CD8-positive, alpha-beta memory T cell (primary cell): ENCODE measurements at places on chromosomes 2 and 18. TPM values are rescaled to one million over a fixed set of nuclear protein-coding genes. Genes with fewer than 3 reads are reported as not detected.

- no peak overlapping the region for H3K27ac ChIP-seq
- no peak for DNase-seq
- H3K4me3 ChIP-seq = no peak overlapping the region
- H3K4me1 ChIP-seq = no peaks in the 10 kb centered on the region
Measured at GRCh38 chr18:14937271-14937670, 189.3 kb downstream of the ANKRD30B start.

- no peaks in the 10 kb centered on the region for H3K36me3 ChIP-seq
- H3K27me3 ChIP-seq = no peaks in the 10 kb centered on the region
- H3K27ac ChIP-seq = no peak overlapping the region
Measured at GRCh38 chr18:9090578-9090977, 11.9 kb upstream of the NDUFV2 start.

TANK gene
- 75.5 TPM for total RNA-seq

DNA sequence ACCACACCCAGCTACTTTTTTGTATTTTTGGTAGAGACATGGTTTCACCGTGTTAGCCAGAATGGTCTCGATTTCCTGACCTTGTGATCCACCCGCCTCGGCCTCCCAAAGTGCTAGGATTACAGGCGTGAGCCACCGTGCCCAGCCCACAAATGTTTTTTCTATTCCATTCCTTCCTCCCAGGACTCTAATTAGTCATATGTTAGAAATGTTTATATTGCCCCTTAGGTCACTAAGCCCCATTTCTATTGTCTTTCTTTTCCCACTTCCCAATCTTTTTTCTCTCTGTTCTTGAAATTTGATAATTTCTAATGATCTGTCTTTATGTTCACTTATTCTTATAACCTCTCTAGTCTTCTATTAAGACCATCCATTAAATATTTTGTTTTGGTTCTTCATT lies 31.3 kb upstream of the CDCA7 start:
- no peaks in the 10 kb centered on the region for H3K27me3 ChIP-seq
- no peak overlapping the region for H3K4me3 ChIP-seq
- H3K4me1 ChIP-seq = no peaks in the 10 kb centered on the region
- no peak overlapping the region for H3K27ac ChIP-seq
- DNase-seq = no peak

GRCh38 chr2:168343586-168343985 lies 96.2 kb upstream of the STK39 start:
- no peak overlapping the region for H3K4me3 ChIP-seq
- H3K36me3 ChIP-seq = no peaks in the 10 kb centered on the region
- DNase-seq = no peak
- H3K27me3 ChIP-seq = no peaks in the 10 kb centered on the region
- H3K4me1 ChIP-seq = peaks cover 5% of the 10 kb centered on the region

DNA sequence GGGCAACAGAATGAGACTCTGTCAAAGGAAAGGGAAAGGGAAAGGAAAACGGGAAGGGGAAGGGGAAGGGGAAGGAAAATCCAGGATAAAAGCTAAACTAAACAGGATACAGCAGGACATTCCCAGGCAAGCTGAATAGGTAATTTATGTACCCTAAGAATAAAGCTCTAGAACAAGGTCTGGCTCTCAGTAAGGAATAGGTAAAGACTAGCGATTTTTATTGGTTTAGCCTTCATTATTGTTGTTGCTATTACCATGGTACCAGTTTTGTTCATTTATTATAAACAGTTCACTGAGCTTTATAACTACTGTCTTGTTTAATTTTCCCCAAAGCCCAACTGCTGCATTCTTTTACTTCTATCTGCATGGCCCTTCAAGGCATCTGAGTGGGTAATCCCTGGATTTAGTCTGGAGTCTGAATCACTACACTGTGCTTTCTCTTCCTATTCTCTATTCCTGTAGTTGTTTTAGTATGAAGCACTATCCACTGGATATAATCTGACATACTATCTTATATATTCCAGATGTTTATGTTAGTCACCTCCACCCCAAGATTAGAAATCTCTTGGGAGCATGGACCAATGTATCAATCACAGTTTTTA lies 127.1 kb upstream of the TANK start:
- H3K4me1 ChIP-seq = no peaks in the 10 kb centered on the region
- H3K27ac ChIP-seq = no peak overlapping the region
- H3K36me3 ChIP-seq = no peaks in the 10 kb centered on the region
- no peak for DNase-seq
- H3K4me3 ChIP-seq = no peak overlapping the region

DTNA gene
- total RNA-seq = not detected

DNA sequence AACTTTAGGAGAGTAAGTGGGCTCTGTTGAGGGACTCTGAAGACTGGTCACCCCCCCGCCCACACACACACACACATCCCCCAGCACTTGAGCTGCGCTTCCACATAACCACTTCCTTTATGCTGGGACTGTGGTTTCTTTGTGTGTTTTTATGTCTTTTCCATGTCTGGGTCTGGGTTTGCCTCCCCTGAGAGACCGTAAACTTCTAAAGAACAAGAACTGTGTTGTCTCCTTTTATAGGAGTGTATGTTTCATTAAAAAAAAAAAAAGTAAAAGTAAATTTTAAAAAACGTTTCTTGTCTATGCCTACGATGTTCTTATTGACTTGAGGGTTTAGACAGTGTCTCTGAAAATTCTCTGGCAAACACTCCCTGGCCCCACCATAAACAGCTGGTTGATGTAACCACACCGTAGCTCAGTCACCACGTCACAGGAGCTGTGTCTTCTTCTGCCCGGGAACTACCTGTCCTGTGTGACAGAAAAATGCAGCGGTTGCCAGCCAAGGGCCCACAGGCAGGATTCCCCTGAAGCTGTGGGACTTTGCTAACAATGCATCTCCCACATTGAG lies 68.0 kb downstream of the KLHL29 start:
- H3K4me3 ChIP-seq = no peak overlapping the region
- DNase-seq = no peak
- no peaks in the 10 kb centered on the region for H3K36me3 ChIP-seq

DNA sequence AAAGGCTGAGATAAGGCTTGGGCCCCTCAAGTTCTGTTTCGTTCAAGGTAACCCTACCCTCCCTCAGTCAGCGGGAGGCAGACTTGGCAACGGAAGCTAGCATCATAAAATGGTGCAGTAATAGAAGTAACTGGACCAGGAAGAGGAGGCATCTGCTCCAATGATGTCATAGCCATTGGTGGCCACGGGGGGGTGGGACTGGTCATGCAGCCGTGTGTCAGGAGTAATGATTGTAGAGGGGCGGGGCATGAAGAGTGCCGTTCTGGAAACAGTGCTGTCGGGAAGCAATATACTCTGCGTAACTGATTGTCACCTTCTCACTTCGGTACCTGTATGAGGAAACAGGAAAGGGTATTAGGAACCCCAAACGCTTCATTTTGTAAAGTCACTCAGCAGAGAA lies 6.9 kb upstream of the POLR2D start:
- H3K36me3 ChIP-seq = peaks cover 23% of the 10 kb centered on the region
- no peak for DNase-seq
- H3K4me1 ChIP-seq = peaks cover 3% of the 10 kb centered on the region
- no peak overlapping the region for H3K27ac ChIP-seq
- H3K4me3 ChIP-seq = no peak overlapping the region

PLA2R1 gene
- total RNA-seq = not detected
